ENCODE measurements at places on chromosomes 4 and X. TPM values are rescaled to one million over a fixed set of nuclear protein-coding genes. Genes with fewer than 3 reads are reported as not detected.

Gene PPEF1
- polyA plus RNA-seq, result 0.34 TPM

Gene SPANXA2
- not detected for polyA plus RNA-seq

DNA sequence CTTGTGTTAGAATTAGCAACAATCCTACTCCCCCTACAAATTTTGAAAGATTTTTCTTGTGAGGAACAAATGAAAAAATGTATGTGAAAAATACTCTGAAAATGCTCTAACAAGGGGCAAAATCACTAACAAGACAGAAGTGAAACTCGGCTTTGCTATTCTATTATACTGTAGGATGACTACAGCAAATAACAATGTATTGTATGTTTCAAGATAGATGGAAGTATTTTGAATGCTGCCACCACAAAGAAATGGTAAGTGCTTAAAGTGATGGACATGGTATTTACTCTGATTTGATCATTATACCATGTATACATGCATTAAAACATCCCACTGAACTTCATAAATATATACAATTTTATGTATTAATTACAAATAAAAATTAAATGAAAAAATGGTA, 192.8 kb downstream of the SPOCK3 start:
- DNase-seq, result no peak

DNA sequence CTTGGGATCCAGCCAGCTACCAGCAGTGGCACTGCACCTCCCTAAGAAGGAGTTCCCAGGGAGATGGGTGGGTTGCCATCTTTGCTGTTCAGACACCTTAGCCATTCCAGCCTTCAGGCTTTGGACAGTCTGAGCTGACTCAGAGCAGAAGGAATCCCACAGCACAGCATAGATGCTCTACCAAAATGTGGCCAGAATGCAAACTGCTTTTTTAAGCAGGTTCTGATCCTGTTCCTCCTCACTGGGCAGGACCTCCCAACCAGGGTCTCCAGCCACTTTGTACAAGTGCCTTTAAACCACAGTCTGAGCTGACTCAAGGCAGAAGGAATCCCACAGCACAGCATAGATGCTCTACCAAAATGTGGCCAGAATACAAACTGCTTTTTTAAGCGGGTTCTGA, 209.0 kb downstream of the NPNT start:
- DNase-seq, result no peak

GRCh38 chr4:84582988-84583875, at the start of gene CDS1:
Gene CDS1 (plus strand): TSS chr4:84583127. CDS start chr4:84583402, 275 bp downstream.
- peak; percentile 85 for DNase-seq

DNA sequence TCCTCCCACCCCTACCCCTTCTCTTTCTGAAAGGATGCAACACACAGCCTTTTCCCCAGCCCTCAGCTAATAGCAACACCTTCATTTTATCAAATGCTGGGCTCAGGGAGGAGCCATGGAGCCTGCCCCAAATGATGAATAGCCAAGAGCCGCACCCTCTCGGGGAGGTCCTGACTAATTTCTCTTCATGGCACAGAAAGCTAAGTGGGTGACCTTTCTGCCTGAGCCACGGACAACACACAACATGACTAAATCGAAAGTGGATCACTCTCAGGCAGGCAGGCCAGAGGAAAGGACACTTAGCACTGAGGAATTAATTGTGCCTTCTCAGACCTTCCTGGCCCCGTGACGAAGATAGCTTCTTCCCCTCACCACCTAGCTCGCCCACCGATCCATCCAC, 165.1 kb upstream of the RAI2 start:
- no peak for DNase-seq

All from small intestine (tissue), 16 donors.